ENCODE measurements at places on chromosomes 2 and 18.
A peak's percentile ranks its signal among the peaks of the same experiment; 100 is the strongest.

GRCh38 chr2:129797489-129798300, 181.8 kb upstream of the RAB6C start:
- DNase-seq = no peak

- DNase-seq = no peak
Observed at GRCh38 chr2:98037666-98038336, 42.1 kb upstream of the TMEM131 start.

- peak; percentile 50 for DNase-seq
Observed at GRCh38 chr2:145199042-145199441, 679.1 kb upstream of the ZEB2 start.

DNA sequence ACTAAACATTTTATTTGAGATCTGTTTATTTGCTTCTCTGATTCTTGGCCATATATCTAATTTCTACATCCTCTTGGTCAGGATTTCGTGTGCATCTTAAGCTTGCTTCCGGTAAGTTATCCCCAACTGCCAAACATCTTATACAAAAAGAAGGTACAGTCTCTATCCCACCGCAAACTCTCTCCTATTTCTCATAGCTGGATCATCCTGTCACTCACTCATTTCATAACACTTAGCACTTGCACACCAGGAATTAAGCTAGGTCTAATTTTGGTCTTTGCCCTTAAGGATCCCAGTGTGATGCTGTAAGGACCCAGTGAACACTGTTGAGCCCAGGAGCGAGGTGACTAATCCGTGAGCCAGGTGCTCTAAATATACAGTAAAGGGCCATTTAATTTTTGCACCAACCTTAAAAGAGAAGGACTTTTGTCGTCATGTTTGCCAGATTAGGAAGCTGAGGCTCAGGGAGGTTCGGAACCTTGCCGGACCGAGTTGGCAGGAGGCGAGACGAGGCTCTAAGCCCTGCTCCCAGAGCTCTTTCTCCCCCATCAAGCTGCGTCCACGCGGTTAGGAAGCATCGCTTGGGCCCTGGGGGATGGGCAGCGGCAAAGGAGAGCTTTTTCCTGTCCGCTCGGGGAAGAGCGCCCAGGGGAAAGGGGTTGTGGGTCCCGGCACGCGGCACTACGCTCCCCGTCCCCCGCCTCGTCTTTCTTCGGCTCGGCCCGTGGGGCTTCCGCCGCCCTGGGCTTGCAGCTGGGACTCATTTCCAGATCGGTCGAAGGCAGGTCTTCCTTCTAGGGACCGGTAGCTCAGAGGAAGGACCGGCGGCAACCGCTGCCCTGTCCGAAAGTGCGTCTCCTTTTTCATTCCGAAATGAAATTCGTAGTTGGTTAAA, 4.1 kb upstream of the ITPRIPL1 start:
- peak; percentile 12 for DNase-seq

GRCh38 chr2:4967206-4967605, 725.0 kb upstream of the SOX11 start:
- DNase-seq = no peak

DNA sequence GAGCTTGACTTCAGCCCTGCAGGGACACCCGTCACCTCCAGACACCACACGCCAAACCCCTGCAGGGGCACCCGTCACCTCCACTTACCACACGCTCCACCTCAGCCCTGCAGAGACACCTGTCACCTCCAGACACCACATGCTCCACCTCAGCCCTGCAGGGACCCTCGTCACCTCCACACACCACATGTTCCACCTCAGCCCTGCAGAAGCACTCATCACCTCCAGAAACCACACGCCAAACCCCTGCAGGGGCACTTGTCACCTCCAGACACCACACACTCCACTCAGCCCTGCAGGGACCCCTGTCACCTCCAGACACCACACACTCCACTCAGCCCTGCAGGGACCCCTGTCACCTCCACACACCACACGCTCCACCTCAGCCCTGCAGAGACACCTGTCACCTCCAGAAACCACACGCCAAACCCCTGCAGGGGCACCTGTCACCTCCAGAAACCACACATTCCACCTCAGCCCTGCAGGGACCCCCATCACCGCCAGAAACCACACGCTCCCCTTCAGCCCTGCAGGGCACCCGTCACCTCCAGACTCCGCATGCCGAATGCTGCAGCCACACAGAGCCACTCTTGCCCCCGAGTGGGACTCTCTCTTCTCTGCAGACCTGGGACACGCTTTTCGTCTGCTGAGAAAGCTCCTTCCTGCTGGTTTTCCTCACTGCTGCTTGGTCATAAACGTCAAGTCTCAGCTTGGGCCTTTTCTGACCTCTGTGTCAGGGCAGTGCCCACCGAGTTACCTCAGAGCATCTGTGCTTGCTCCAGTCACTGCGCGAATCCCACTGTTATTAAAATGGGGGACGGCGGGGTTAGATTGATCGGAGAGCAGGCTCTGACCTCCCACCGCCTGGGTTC, 77.5 kb upstream of the SALL3 start:
- no peak for DNase-seq

- no peak for DNase-seq
Observed at GRCh38 chr2:159795841-159796690, 1.9 kb downstream of the CD302 start.

- DNase-seq = no peak
Observed at GRCh38 chr2:142285480-142285879, 154.7 kb upstream of the LRP1B start.

DNA sequence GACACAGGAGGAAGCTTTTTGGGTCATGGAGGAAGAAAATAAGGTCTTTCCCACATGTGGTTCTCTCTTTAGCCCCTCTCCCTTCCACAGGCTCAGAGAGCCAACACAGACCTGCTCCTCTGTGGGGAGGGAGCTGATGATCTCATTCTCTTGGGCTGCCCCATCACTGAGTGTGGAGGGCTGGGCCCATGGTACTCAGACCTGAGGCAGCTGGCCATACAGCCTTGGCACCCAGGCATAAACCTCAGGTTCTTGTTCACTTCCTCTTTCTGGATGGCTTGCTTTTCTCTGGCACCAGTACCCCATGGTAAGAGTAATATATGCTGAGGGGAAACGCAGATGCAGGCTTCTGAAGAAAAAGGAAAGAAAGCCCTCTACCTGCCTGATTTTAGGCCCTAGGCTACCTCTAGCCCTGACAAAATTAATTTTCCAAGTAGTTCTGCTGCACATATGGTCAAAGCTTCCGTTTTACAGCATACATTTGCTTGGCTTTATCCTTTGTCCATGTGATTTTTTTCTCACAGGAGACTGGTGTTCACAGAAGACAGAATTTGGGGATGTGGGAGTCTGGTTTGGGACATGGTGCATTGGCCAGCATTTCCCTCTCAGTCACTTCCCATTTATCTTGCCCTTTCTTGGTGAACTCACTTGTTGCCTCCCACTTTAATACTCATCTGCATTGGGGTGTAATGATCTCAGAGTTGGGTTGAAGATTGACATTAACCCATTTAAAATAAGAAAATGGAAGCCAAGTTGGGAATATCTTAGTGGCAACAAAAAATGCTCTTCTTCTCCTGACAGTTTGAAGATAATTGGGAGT, 11.1 kb downstream of the DHRS9 start:
- no peak for DNase-seq

All from NCI-H510A treated with DMSO at 0.1 percent for 48 hours (cell line).